ENCODE measurements at places on chromosomes 6 and 20.
A peak's percentile ranks its signal among the peaks of the same experiment; 100 is the strongest.

DNA sequence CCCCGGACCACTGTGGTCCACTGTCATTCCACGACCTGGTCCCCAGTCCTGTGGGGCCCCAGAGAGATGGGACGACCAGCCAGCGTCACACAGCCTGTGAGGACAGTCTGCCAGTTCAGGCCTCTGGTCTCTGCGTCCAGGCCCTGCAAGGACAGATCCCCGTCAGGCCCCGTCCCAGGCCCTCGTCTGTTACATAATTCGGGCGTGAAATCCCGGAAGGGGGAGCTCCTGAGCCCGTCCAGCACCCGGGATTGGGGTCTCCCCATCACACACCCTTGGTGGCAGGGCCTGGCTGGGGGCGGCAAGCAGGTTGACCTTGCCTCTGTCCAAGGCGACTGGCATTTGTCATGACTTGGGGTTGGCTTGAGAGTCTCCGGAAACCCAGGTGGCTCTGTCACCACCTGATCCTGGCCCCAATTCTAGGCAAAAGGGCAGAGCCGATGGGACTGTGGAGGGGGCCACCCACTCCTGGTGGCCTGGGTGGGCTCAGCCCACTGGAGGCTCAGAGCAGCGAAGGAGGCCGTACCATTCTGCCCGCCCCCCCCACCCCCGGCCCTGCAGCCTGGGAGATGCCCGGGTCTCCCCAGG is 73.8 kb upstream of the GATA5 start:
- DNase-seq, result no peak

- no peak for DNase-seq
These were observed 60.8 kb downstream of the CD40 start for GRCh38 chr20:46178891-46179290.

GRCh38 chr20:61304750-61305149 is 52.7 kb downstream of the CDH4 start:
- DNase-seq, result no peak

GRCh38 chr6:4773181-4773580 is 3.0 kb upstream of the CDYL start:
- no peak for DNase-seq

DNA sequence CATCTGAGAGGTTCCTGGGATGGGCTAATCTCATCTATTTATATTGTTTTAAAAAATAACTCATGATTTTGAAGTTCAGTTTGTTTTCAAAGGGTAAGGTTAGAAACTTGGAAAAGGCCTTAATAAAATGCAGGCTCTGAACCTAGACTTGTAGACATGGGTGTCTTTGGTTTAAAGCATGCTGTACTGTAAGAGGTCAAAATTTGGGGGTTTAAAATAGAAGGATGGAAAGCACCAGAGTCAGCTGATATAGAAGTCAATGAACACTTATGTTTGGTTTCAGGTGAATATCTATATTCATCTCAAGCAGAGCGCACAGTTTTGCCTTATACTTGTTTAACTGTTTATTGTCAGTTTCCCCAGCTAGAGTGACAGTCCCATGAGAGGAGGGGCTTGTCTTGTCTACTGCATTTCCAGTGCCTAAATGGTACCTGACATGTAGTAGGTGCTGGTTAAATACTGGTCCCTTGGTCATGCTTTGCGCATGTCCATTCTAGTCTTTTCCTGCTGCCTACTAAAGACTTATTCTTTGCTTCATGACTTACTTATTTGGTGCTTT is 112.3 kb upstream of the DTNBP1 start:
- no peak for DNase-seq

DNA sequence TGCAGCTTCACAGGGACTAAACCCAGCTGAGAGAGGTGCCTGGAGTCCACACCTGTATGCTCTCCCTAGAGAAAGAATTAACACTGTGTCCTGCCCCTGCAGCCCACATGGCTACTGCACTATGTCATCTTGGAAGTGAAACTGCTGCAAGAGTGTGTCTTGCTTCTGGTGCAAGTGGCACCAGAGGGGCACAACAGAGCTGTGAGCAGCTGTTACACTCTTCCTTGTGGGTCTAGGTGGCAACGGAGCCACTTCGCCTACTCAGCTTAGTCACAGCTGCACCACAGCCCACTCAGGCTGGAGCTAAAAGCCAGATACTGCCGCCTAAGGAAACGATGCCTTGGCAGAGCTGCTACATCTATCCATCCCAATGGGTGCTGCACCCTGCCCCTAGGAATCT is 391.4 kb downstream of the COL12A1 start:
- DNase-seq, result no peak

DNA sequence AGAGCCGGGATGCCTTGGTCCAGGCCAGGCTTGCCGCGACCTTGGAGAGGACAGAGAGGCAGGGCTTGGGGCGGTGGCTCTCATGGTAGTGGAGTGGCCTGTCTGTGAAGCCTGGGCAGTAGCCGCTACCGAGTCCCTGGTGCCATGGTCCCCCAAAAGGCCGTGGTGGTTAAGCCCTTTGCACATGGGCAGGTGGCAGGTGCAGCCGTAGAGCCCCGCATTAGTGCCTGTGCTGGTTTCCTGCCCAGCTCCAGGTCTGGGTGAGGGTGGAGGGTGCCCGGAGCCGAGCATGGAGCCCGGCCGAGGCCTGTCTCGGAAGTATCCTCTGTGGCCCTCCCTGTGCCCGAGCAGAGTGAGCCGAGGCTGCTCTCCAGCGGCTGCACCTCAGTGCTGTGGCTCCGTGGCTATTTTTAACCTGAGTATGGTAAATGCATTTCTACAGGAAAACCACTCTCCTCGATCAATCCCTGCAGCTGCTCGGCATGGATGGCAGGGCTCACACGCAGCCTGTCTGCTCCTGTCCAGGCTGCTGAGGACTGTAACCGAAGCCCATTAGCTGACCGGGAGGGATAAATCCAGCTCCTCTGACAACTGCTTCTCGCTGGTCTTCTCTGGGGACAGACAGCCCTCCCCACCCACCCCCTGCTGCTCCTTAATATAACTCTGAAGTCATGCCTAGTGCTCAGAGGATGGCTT is 36.3 kb upstream of the GATA5 start:
- no peak for DNase-seq

DNA sequence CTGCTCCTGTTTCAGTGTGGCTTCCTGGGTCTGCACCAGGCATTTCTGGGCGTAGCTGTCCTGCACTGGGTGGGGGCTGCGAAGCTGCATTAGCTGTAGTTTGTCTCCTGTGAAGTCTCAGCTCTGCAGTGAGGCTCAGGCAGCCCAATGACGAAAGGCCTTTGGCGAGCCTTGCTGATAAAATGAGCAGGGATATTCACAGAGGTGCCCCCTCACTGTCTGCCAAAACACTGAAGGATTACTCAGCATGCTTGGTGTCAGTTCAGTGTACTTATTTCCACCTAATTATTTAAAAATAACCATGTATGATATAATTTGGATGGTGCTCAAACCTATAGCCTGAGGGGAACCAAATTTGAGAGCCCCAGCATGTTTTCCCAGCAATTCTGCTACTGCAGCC is 73.5 kb downstream of the ECT2L start:
- no peak for DNase-seq

- DNase-seq, result no peak
These were observed 82.7 kb downstream of the TBXT start for GRCh38 chr6:166084951-166085350.

- DNase-seq, result no peak
These were observed 107.1 kb upstream of the ZNF184 start for GRCh38 chr6:27579973-27580372.

- DNase-seq, result no peak
These were observed 10.6 kb downstream of the NOL4L start for GRCh38 chr20:32574296-32575226.

GRCh38 chr20:49751397-49751736 is 37.7 kb upstream of the B4GALT5 start:
- DNase-seq, result no peak

DNA sequence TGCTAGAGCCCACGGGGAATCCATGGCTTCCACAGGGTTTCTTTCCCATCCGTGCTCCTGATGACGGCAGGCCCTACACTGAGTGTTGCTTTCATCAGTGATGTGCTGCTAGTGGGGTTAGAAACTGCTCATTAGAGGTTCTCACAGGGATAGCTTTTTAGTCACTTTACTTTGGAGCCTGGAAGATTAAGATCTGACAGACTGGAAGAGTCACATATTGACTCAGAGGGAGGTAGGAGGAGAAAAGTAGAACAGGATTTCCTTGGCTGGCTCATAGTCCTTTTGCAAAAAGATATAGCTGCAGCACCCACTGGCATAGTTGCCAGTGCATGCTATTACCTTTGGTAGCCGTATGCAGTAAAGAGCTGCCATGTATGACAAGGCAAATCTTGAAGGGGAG is 890.3 kb downstream of the C6orf118 start:
- no peak for DNase-seq

GRCh38 chr20:62743777-62744317 is 35.2 kb downstream of the NTSR1 start:
- no peak for DNase-seq

DNA sequence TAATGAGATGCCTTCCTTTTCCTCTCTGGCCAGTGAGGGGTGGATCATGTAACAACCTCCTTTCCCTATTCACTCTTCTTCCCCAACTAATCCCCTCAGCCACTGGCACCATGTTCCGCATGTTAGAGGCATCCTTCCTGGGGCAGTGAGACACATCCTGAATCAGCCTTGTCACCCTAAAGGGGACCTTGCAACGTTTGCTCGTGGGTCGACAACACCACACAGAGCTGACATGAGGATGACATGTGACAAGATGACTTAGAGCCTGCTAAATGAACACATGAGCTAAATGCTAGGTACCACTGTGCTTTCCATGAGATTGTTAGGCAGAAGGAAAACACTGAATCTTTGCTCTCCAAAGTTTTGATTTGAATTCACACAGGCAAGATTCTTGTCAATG is 129.2 kb downstream of the ATXN1 start:
- DNase-seq, result no peak

- DNase-seq, result no peak
These were observed 288.1 kb upstream of the SUPT3H start for GRCh38 chr6:45665859-45666258.

GRCh38 chr20:48684501-48685041 is 143.2 kb downstream of the PREX1 start:
- DNase-seq, result no peak

DNA sequence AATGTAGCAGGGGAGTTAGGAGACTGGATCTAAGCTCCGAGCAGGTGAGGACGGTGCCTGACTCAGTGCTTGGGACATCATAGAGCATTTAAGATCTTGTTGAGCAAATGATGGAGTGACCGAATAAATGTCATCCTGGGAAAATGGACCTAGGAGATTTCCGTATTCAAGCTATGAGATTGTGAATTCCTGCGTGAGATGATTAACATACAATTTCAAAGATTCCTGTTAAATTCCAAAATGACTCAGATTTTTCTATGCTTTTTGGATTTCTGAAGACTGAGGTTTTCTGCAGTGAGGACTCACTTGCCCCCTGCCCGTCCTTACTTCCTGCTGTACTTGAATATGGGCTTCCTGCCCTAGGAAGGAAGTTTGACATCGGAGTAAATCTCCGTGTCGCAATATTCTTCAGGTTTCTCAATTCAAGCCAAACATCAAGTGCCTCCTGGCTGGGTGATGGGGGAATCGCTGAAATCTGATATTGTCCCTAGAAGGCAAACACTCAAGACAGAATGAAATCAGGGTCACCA is 5.2 kb downstream of the SYTL3 start:
- peak; percentile 26 for DNase-seq

DNA sequence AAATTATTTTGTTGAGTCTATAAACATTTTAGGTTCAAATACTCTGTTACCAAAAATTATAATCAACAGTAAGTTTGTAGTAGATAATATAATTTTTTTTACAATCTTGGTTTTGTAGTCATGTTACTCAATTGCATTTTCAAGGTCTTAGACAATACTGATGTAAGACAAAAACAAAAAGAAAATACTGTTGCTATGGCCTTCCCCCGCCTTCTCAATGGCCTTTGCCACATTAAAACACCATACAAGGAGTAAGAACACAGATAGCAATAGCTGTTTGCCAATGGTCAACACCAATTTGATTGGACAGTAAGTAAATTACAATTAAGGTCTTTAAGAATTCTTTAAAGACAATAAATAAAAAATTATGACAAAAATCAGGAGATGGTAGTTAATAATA is 450.2 kb downstream of the CDC5L start:
- DNase-seq, result no peak

GRCh38 chr6:70764706-70765105 is 97.0 kb downstream of the SMAP1 start:
- no peak for DNase-seq

- DNase-seq, result no peak
These were observed 121.4 kb downstream of the TIAM2 start for GRCh38 chr6:155116571-155116910.

GRCh38 chr6:43668151-43669028 is 19.2 kb downstream of the MRPS18A start:
- peak; percentile 36 for DNase-seq

DNA sequence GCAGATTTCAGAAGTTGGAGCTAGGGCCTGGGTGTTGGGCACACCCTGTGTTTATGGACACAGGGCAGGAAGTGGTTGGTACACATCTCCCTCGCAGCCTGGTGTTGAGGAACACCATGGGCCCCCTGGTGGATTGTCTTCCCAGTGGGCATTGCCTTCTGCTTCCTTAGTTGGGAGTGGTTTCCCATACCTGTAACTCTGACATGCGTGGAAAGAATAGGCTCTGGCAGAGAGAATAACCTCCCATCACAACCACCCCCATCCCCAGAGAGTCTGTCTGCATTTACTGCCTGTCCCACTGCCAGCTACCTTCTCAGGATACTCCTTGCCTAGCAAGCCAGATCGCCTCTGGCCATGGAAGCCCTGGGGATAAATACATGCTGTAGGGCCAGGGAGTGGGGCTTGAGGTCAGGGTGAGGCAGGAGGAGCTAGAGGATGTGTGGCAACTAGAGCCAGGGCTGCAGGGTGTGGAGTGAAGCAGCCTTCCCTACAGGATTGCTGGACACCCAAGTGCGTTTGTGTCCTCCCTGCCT is 14.7 kb downstream of the LRRC73 start:
- peak; percentile 48 for DNase-seq

- no peak for DNase-seq
These were observed 292.1 kb downstream of the SOX4 start for GRCh38 chr6:21885532-21886114.

DNA sequence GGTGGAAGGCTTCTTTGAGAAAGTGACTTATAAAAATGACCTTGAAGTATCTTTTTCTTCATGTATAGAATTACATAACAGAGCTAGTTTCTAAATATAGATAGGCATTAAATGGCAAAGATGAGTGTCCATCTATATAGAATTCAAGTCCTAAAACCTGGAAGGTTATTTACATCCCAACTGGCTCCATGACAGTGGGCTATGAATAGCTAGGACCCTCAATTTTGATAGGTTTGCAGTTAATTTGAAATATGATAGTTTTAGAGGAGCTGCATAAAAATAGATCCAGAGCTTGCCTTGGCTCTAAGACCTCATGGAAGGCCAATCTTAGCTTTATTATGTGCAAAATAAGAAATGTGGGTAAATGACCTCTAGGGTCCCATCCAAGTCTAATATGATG is 310.6 kb upstream of the CITED2 start:
- no peak for DNase-seq

GRCh38 chr6:127855542-127856159 is 45.2 kb downstream of the THEMIS start:
- peak; percentile 69 for DNase-seq
